ENCODE measurements at places on chromosomes 6 and 20.

GRCh38 chr20:49248301-49248700, 29.1 kb downstream of the DDX27 start:
- no peak for DNase-seq

GRCh38 chr6:783966-784735, 91.2 kb upstream of the EXOC2 start:
- DNase-seq = no peak

DNA sequence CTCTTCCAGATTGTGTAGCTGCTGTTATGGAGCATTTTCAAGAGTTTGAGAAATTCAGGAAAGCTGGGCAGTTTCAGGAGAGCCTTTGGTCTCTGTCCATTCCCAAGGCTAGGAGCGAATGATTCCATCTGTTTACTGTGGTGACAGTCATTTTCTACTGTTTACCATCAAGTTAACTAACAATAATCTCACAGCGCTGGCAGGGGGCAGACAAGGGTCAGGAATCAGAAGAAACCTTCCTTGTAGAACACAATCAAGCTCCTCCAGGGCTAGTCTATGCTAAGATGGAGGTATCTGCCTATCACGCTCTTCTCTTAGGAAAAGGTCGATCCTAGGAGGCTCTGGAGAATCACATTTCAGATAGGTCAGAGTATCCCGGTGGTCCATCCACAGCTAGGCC, 293.9 kb downstream of the KIF16B start:
- no peak for DNase-seq

- DNase-seq = no peak
Observed at GRCh38 chr6:25192590-25193459, 86.3 kb upstream of the CARMIL1 start.

GRCh38 chr6:109894181-109894580, 83.9 kb upstream of the GPR6 start:
- no peak for DNase-seq

DNA sequence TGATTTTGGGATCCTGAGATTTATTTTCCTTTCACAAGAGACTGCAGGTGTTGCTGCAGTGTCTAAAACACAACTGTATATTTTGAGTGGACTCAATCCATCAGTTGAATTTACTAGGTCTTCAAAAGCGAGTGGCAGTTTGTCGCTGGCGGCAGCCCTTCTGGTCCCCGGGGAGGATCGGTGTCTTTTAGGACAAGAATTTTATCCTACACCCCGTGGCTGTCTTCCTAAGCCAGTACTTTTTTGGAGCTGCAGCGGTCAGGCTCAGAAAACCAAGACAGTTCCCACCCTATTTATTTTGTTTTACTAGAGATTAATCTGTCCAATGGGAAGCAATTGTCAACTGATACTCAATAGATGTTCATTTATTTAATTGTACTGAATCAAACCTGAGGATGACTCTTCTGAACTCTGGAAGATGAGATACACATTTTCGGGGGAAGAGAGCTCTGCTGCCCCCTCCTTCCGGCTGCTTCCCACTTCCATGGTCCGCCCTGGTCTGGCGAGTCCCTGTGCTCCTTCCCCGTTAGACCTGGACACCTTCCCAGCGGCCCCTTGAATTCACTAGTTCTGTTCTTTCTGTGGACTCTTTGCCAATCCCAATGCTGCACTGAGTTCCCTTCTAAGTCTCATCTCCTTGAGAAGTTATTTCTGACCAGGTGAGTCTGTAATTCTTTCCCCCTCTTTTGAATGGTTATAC, 90.6 kb downstream of the ERMARD start:
- no peak for DNase-seq

DNA sequence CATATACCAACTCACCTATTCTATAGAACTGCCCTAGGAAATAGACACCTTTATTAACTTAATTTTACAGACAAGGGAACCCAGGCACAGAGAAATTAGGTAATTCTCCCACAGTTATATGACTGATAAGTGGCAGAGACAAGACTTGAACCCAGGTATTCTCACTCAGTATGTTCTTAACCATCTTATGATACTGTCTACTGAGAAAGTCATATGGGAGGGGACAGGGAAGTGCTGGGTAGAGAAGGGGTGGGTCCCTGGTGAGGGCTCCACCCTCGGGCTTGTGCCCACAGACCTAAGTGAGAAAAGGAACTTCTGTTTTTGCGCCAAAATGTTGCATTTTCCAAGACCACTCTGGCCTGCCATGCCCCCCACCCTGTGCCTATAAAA, 123.5 kb downstream of the RNF144B start:
- DNase-seq = no peak

GRCh38 chr6:37409501-37409900, 23.5 kb upstream of the CMTR1 start:
- no peak for DNase-seq
